ENCODE measurements at places on chromosomes 7 and 10. TPM values are rescaled to one million over a fixed set of nuclear protein-coding genes. Genes with fewer than 3 reads are reported as not detected.

DNA sequence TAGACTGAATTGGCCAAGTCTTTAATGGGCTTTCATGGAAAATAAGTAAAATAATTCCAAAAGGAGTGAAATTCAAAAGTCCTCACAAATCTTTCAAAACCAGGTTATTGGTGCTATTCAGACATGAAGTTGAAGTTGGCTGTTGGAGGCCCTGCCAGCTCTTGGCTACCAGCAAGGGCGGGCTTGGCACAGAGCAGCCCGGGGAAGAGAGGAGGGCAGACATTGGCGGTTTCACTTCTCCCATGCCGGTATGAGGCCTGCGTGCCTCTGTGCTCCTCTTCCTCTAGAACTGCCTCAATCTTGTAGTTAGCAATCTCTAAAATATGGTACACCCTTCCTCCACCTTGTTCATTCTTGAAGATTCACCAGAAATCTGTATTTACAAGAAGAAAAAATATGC is 16.4 kb upstream of the NPS start:
- DNase-seq, result no peak

DNA sequence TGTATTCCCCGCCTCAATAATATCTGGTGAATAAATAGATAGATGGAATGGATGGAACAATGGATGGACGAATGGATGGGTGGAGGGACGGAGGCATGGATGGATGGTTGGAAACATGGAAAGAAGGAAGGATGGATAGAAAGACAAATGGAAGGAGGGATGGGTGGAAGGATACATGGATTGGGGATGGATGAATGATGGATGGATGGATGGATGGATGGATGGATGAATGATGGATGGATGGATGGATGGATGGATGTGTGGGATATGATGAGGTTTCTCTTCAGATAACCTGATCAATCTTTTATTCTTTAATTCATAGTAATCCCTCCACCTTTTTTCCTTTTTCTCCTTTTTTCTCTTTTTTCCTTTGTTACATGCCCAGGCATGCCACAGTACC is 3.0 kb upstream of the AKR1B15 start:
- no peak for DNase-seq

DNA sequence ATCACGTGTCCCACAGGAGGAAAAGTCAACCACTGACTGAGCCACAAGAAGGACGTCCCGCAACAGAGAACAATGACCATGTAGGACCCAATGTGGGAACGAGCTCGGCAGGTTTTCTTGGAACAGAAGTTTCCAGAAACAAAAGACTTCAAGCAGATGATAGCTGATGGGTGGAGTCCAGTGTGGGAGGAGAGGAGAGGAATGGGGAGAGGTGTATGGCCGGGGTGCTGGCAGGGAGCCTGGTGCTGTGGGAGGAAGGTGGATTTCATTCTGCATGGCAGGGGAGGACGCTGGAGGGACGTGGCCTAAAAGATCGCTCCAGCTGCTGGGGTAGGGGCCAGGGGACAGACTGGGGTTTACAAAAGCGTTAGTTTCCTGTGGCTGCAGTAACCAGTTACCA is 48.5 kb upstream of the LMTK2 start:
- DNase-seq, result no peak

DNA sequence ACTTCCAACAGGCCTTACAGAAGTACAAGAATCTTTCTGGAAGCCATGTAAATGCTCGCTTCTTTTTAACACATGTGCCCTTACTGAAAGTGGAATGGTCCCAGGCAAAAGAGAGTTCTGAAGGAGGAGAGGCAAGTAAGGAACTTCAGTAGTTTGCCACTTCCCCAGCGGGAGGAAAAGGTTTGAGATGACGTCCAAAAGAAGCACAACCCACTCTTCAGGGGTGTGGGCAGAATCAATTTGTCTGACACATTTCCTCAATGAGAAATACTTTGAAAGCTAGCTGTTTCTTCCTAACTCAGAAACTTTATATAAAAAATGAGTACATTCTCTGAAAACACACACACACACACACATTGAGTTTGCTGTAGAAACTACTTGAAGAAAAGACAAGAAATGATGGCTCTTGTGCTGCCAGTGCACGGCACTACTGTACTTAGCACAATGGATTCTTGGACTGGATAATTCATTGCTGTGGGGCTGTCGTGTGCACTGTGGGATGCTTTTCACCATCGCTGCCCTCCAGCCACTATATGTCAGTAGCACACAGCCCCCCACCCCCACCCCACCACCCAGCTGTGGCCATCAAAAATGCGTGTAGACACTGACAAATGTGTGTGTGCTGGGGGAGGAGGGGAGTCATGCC is 183.0 kb downstream of the SRPK2 start:
- DNase-seq, result no peak

DNA sequence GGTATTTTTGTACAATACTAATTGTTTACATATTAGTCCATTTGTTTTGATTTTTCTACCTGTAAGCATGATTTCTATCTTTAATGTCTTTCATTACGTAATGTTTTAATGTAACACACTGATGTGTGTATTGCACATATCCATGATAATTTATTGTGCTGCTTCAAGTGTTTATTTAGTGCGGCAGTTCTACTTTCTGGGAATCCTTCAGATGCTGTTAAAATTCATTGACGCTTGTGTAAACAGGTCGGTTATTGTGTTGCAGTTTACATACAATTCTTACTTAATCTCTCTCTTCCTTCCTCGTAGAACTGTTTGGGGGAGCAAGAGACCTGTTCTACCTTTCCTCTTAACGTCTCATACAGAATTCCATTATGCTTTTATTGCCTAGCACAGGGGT is 6.9 kb downstream of the TMEM60 start:
- no peak for DNase-seq

DNA sequence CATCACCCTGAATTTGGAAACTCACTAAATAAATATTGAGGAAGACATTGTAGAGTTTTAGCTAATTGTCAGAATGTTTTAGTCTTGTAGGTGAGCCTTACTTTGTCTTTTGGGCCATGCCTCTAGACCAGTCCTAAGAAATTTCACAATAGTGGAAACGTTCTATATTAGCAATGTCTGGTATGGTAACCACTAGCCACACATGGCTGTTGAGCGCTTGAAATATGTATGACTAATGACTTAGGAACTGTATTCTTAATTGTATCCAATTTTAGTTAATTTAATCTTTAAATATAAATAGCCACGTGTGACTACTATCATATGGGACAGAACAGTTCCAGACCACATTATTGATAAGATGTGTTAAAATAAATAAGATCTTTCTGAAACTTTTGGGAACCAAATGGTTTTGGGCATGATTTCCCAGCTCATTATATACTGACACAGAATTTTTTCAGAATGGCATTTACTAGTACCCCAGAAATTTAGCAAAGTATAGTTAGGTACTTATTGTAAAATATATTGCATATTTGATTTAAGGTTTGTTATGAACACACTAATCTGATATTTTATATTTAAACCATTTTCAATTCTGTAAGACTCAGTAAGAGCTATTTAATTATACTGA is 95.0 kb downstream of the VPS50 start:
- DNase-seq, result no peak

- no peak for DNase-seq
Measured at GRCh38 chr10:77226452-77226851, 411.2 kb downstream of the KCNMA1 start.

DNA sequence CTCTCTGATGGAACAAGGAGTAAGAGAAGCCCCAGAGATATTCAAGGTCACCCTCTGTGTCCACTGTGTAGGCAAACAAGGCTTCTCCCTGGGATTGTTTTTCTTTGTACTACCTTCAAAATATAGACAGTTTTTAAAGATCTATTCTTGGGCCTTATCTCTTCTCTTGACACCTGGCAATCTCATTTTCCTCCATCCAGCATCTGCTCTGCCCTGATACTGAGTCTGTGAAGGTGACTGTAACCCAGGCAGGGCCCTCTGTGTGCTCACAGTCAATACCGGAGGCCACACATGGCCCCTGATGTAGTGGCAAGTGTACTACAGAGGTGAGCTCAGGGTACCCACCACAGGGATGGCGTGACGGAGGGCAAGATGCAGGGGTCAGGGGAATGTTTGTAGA is 221.1 kb downstream of the SNX10 start:
- DNase-seq, result no peak

- no peak for DNase-seq
Measured at GRCh38 chr7:155998328-155998691, 186.0 kb upstream of the SHH start.

GRCh38 chr7:101563943-101564777 is 64.9 kb downstream of the MYL10 start:
- no peak for DNase-seq

GRCh38 chr10:44316187-44316921 is 68.5 kb downstream of the CXCL12 start:
- DNase-seq, result no peak

Gene OR2A12
- polyA plus RNA-seq, result not detected

Gene CDNF
- 2.6 TPM for polyA plus RNA-seq

All from right renal cortex interstitium (tissue), 3 donors.